Fibroblast of gingiva (primary cell): ENCODE measurements at places on chromosomes 2 and 18.

GRCh38 chr18:63157293-63158011, 162.1 kb downstream of the BCL2 start:
- no peak for DNase-seq

DNA sequence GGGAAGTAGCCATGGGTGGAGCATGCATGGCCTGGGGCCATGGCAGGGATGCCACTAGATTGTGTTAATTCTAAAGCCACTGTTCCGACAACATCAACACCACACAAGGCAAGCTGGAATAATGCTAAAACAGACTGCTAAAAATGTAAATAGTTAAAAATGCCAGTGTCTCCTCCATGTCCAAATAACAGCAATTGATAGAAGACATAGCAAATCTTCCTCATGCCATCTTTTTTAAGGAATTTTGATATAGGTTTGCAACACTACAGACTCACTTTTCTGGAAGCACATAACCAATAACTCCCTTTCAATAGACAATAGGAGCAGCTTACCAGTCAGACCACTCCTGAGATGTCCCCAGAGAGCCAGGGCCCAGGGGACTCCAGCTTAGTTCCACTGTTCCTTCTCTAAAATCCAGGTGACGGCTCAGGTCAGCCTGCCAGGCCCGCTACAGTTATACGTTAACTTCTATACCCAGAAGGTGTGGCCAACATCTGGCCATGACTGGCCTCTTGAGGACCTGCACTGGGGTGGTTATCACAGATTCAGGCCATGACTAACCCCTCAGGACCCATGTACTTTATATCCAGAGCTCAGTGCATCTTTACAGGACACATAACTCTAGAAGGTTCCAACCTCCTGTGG, 20.3 kb downstream of the TUBB6 start:
- DNase-seq = no peak

- DNase-seq = no peak
These were observed 581.1 kb upstream of the LRATD1 start for GRCh38 chr2:14051401-14051800.

DNA sequence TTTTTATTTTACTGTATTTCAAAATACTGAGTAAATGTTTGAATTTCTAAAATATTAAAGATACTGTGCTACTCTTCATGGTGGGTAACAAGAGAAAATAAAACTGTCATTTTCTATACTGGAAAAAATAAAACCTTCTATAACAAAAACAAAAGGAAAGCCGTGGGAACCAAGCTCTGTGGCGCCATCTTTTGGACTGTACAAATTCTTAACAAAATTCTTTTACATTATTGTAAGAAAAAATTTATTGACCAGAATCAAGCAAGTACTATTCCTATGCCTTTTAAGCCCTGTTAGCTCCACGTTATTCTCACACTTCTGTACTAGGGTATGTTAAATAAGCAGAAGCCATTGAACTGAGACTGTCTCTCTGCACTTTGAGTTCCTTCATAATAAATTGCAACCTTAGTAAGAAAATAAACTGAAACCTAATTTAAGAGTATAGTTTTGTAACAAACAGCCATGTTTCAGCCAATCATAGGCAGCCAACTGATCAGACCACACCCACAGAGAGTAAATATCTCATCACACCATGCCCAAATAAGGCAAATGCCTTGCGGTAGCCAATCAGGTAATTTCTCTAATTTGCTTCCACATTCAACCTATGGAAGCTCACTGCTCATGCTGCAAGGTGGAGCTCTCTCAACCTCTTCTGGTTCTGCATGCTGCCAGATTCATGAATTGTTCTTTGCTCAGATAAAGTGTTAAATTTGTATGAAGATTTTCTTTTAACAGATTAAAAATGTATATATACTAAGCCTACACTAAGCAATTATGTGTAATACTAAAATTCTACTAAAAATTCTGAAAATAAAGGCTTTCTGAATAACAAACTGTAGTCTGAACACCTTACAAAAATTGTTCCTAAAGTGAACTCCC, 42.2 kb downstream of the HIBCH start:
- peak; percentile 28 for DNase-seq

GRCh38 chr2:210233487-210233886, 8.2 kb upstream of the ACADL start:
- DNase-seq = no peak
